Muscle of leg (tissue), 16 donors: ENCODE measurements at places on chromosomes 6 and 20. TPM values are rescaled to one million over a fixed set of nuclear protein-coding genes. Genes with fewer than 3 reads are reported as not detected.

DNA sequence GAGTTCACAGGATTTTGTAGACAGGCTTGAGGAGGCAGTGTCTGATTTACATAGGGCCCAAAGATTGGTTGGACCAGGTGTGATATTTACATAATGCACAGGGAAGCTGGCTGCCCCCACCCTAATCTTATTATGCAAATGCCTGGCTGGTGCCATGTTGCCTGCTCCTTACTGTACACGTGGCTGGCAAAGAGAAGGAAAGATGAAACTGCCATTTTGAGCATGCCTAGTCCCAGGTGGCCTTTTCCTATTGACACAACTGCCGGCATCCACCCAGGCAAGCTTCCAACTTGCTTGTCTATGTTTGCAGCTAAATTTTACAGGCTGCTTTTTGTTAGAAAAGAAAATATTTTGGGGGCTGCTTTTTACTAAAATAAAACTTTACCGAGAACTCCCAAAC is 174.6 kb downstream of the LMBRD1 start:
- no peaks in the 10 kb centered on the region for H3K4me1 ChIP-seq
- H3K27me3 ChIP-seq = no peaks in the 10 kb centered on the region
- no peak overlapping the region for H3K4me3 ChIP-seq

GRCh38 chr6:127249621-127250020 is 17.0 kb upstream of the RNF146 start:
- no peak overlapping the region for H3K27ac ChIP-seq
- no peak for DNase-seq
- H3K27me3 ChIP-seq = no peaks in the 10 kb centered on the region
- H3K4me3 ChIP-seq = no peak overlapping the region
- H3K4me1 ChIP-seq = no peaks in the 10 kb centered on the region

The TINAG gene
- 0.04 TPM for total RNA-seq

The TRIM15 gene
- total RNA-seq = not detected

GRCh38 chr20:44896583-44896982 is 11.1 kb downstream of the YWHAB start:
- peaks cover 19% of the 10 kb centered on the region for H3K36me3 ChIP-seq
- peaks cover 3% of the 10 kb centered on the region for H3K4me1 ChIP-seq
- no peak overlapping the region for H3K27ac ChIP-seq
- no peak overlapping the region for H3K4me3 ChIP-seq

DNA sequence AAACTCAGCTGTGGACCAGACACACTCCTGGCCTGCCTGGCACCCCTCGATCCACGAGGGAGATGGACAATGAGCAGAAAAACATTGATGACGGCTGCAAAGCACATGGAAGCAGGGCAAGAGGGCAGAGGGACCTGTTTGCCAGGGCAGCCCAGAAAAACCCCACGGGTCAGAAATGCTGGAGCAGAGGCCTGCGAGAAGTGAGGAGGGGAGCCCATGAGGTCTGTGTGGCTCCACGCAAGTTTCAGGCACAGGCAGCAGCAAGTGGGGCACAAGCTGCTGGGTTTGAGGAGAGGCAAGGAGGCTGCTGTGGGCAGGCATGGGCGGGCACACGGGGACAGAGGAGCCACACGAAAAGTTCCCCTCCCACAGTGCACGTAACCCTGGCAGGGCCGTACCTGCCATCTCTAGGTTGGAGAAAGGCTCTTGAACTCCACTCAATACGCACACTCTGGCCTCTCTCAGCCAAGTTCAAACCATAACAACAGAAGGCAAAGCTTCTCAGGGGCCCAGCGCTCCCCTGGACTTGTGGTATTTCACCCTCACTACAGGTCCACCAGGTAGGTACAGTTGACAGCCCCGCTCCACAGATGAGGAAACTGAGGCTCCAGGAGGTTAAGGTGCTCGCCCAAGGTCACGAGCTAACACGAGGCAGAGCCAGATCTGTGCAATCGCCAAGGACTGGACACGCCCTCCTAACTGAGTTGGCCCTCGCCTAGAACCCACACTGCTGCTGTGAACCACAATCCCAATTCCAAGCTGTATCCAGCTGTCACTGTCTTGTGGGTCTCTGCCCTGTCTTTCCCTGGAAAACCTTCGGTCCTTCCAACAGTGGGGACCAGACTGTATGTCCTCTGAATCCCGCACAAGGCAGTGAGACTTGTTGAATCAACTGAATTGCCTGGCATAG is 108.2 kb downstream of the NOL4L start:
- peaks cover 23% of the 10 kb centered on the region for H3K36me3 ChIP-seq
- no peak overlapping the region for H3K4me3 ChIP-seq
- peak overlapping the region; percentile 95 for H3K27ac ChIP-seq
- H3K27me3 ChIP-seq = no peaks in the 10 kb centered on the region

The TP53TG5 gene
- not detected for total RNA-seq

DNA sequence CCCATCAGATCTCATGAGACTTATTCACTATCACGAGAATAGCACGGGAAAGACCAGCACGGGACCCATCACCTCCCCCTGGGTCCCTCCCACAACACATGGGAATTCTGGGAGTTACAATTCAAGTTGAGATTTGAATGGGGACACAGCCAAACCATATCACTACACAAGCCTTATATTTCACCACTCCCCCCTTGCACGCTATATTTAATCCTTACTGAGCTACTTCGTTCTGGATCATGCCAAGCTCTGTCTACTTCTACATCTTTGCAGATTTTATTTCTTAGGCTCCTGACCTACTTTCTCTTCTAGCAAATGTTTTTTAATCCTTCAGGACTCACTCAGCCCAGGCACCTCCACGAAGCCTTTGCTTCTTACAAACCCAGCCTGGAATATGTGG is 452.6 kb upstream of the SOX4 start:
- no peak for DNase-seq
- H3K27ac ChIP-seq = no peak overlapping the region
- H3K27me3 ChIP-seq = no peaks in the 10 kb centered on the region
- no peaks in the 10 kb centered on the region for H3K36me3 ChIP-seq

DNA sequence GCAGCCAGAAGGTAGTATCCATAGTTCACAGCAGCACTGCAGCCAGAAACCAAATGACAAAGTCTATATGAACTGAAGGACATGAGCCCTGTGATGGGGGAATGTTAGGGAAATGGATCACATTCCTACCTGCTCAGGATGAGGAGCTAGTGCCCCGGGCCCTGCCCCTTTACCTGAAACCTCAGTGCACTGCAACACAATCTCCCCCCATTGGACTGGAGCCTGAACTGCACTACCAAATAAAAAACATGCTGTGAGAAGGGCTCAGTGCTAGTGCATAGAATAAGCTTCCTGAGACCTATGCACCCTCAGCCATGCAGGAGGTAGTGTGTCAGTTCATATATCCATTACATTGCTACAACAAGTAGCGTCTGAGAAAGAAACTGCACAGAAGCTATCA is 477.8 kb downstream of the HACE1 start:
- no peak overlapping the region for H3K27ac ChIP-seq
- no peaks in the 10 kb centered on the region for H3K27me3 ChIP-seq
- H3K36me3 ChIP-seq = no peaks in the 10 kb centered on the region
- DNase-seq = no peak
- H3K4me1 ChIP-seq = no peaks in the 10 kb centered on the region

The BTNL2 gene
- not detected for total RNA-seq

DNA sequence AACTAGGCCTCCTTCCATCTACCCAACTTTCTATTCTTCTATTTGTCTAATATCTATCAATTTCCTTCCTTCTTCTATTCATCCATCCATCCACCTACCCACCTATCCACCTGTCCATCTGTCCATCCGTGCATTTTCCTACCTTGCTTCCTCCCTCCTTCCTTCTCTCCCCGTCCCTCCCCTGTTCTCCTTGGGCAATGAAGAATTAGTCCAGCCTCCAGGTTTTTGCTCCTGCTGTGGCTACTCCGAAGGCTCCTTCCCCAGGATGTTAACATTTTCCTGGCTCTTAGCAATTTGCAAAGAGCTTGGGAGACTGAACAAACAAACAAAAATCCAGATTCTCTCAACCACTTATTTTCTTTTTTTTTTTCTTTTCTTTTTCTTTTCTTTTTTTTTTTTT is 81.6 kb downstream of the KCNB1 start:
- H3K27ac ChIP-seq = no peak overlapping the region
- no peaks in the 10 kb centered on the region for H3K27me3 ChIP-seq
- H3K36me3 ChIP-seq = no peaks in the 10 kb centered on the region

DNA sequence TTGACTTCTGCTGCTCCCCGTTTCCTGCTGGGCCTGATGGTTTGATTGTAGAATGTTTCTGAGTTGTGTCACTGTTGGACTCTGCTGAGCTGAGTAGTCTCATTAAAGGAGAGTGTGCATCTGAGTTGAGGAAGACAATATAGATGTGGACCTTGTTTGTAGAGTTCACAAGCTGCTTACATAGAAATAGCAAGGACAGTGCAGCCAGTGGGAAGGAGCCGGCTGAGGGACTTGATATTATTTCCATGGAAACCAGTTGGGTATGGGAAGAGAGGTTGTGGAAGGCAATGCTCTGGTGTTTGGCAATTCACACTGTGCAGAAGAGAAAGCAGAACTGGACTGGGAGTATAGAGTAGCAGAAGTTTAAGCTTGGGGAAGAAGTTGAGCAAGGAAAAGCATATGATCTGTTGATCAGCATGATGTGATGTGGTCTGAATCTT is 14.8 kb downstream of the IGF2R start:
- peak; percentile 51 for DNase-seq
- no peaks in the 10 kb centered on the region for H3K27me3 ChIP-seq
- peaks cover 56% of the 10 kb centered on the region for H3K4me1 ChIP-seq
- no peak overlapping the region for H3K4me3 ChIP-seq

DNA sequence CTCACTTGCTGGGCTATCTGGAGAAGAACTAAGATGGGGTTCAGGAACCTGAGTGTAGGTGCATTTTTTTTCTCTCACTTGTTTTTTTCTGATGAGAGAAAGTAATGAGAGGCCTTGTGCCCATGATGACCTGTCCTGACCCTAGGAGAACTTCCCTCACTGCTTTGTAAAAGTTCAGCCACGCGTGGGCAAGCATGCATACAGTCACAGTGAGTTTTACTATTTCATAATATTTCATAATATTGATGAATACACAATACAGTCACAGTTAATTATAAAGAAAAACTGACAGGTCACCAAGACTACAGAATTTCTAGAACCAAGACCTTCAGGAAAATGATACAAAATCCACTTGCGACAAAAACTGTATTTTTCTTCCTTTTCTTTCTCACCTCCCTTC is 111.8 kb downstream of the MAP7 start:
- no peak overlapping the region for H3K4me3 ChIP-seq
- H3K36me3 ChIP-seq = no peaks in the 10 kb centered on the region
- no peak for DNase-seq
- H3K27ac ChIP-seq = no peak overlapping the region

DNA sequence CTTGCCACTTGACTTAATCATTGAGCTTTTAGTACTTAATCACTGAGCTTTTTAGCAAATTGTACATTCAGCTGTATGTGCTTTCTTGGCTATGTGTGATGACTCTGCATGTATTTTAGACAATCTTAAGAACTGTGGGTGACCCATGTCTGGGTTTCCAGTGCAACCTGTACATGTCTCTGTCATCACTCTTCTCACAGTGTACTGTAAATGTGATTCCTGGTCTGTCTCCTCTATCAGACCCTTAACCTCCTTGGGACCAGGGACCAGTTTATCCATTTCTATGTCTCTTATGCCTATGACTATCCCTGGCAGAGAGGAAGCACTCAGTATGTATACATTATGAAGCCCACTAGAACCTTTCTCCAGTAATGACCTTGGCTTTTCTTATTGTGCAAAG is 36.6 kb upstream of the HDDC2 start:
- no peak for DNase-seq
- no peaks in the 10 kb centered on the region for H3K27me3 ChIP-seq
- no peak overlapping the region for H3K4me3 ChIP-seq
- H3K4me1 ChIP-seq = no peaks in the 10 kb centered on the region
- no peaks in the 10 kb centered on the region for H3K36me3 ChIP-seq

GRCh38 chr6:16698997-16699868 is 62.0 kb downstream of the ATXN1 start:
- DNase-seq = no peak
- H3K4me1 ChIP-seq = peaks cover 13% of the 10 kb centered on the region
- H3K36me3 ChIP-seq = no peaks in the 10 kb centered on the region
- no peak overlapping the region for H3K4me3 ChIP-seq

GRCh38 chr20:38601216-38602184 is at the start of gene ARHGAP40:
Gene ARHGAP40, plus strand, starts transcription at chr20:38601809.
- H3K27ac ChIP-seq = no peak within 1 kb of the TSS
- H3K4me1 ChIP-seq = peaks cover 11% of the 10 kb centered on the region
- H3K36me3 ChIP-seq = no peaks in the 10 kb centered on the region

The KIZ gene
- total RNA-seq = 18.5 TPM

The MYLIP gene
- 46.1 TPM for total RNA-seq

DNA sequence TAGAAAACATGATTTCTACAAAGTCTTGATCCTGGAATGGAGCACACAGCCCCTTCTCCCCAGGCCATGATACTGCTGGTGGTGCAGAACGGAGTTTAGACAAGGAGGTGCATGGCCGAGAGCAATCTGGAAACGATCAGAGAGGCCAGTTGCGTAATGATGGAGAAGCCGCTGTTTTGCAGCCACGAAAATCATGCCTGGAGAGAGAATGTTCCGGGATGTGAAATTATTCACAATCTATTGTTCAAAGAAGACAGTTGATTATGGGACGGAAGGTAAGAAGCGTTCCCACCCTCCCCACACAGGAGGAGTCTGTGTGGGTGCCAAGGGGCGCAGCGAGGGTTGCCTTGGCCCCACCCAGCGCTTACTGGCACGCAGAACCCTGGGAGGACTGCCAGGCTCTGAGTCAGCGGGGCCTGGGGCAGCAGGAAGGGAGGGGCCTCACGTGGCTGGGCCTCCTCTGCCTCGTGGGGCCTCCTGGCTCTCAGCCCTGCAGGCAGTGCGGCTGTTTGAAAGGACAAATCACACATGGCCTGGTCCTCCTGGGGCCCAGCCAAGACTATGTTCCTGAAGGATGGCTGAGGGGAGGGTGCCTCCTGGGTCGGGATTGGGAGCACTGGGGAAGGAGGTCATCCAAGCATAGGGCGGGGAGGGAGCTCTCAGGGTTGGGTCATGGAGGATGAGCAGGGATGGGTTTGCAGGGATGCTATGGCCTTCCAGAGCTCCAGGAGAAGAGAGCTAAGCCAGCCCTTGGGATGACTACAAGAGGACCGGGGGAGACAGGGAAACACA is 8.7 kb upstream of the AP5S1 start:
- peaks cover 58% of the 10 kb centered on the region for H3K4me1 ChIP-seq
- peak overlapping the region; percentile 32 for H3K4me3 ChIP-seq
- DNase-seq = peak; percentile 99
- H3K36me3 ChIP-seq = no peaks in the 10 kb centered on the region
- H3K27me3 ChIP-seq = no peaks in the 10 kb centered on the region

GRCh38 chr20:45087814-45088213 is 13.1 kb downstream of the KCNS1 start:
- peak; percentile 8 for DNase-seq
- peaks cover 5% of the 10 kb centered on the region for H3K4me1 ChIP-seq
- no peak overlapping the region for H3K27ac ChIP-seq
